ENCODE measurements at places on chromosomes 6 and 20. TPM values are rescaled to one million over a fixed set of nuclear protein-coding genes. Genes with fewer than 3 reads are reported as not detected.

DNA sequence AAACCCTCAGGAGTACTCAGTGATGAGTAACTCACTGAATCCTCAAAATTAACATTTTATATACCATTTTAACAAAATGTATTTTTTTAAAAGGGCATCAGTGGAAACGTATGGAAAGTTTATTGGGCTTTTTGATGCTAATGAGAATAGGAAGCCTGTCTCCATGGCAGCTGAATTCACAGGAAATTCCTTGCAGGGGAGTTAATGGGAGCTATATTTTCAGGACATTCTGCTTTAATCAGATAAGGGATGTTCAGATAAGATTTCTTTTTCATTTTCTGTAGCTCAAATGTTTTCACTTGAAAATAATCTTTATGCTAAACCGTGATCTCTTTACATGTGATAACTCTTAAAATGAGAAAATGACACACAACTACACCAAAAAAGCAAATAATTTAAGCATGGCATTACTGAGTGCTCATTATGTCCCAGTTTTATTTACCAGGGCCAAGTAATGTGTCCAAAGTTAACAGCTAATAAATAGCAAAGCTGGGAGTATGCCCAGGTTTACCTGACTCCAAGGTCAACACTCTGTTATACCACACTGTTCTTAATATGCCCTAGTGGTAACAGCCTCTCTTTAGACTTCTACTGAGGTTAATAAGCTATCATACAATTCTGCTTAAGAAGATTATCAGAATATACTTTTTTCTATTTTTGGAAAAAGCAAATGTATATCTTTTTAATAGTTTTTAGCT, 348.1 kb downstream of the GRIK2 start:
- no peak for DNase-seq

DNA sequence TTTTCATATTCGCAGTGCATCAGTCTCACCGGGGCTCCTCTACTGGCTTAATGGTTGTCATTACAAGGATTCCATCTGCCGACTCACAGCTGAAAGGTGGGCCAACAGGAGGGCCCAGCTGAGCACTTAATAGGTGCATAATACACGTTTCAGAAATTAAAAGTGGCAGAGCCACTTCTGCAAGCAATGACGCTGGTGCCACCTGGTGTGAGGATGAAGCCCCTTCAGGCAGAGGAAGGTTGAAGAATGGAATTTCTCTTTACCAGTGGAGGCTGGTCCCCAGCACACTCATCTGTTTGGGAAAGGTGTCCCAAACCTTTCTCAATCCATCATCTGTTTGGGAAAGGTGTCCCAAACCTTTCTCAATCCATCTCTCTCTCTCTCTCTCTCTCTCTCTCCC, 8.2 kb upstream of the STMND1 start:
- DNase-seq, result no peak

DNA sequence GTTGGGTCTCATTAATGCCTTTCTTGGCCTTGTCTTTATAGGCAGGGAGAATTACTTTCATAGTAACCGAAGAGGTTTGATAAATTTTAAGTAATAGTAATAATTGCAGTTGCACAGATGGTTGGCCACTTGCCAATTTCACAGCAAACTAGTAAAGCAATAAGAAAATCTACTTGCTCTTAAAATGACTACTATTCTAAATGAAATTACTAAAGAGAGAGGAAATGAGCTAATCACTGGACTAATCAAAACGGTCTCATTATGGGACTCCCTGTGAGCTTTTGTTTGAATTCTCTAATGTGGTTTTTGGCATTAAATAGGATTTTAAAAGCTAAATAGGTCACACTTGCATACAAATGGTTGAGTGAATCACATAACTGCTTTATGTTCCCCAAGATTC, 227.4 kb upstream of the PLN start:
- DNase-seq, result no peak

DNA sequence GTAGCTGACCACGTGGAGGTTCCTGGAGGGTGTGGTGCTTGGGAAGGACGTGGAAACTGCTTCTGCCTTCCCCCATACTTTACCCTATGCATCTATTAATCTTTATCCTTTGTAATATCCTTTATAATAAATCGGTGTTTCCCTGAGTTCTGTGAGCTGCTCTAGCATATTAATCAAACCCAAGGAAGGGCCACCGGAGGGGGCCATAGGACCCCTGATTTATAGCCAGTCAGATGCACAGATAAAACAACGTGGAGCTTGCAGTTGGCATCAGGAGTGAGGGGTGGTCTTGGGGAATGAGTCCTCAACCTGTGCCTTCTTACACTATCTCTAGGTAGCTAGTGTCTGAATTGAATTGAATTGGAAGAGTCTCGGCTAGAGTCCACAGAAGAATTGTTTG, 36.5 kb upstream of the TFAP2A start:
- no peak for DNase-seq

HLA-DRB5 gene
- not detected for total RNA-seq

GTSF1L gene
- not detected for total RNA-seq

DYNLT1 gene
- total RNA-seq, result 86.5 TPM

HRH3 gene
- not detected for total RNA-seq

GPLD1 gene
- total RNA-seq, result 1.1 TPM
